ENCODE measurements at places on chromosomes 3 and 15. TPM values are rescaled to one million over a fixed set of nuclear protein-coding genes. Genes with fewer than 3 reads are reported as not detected.

DNA sequence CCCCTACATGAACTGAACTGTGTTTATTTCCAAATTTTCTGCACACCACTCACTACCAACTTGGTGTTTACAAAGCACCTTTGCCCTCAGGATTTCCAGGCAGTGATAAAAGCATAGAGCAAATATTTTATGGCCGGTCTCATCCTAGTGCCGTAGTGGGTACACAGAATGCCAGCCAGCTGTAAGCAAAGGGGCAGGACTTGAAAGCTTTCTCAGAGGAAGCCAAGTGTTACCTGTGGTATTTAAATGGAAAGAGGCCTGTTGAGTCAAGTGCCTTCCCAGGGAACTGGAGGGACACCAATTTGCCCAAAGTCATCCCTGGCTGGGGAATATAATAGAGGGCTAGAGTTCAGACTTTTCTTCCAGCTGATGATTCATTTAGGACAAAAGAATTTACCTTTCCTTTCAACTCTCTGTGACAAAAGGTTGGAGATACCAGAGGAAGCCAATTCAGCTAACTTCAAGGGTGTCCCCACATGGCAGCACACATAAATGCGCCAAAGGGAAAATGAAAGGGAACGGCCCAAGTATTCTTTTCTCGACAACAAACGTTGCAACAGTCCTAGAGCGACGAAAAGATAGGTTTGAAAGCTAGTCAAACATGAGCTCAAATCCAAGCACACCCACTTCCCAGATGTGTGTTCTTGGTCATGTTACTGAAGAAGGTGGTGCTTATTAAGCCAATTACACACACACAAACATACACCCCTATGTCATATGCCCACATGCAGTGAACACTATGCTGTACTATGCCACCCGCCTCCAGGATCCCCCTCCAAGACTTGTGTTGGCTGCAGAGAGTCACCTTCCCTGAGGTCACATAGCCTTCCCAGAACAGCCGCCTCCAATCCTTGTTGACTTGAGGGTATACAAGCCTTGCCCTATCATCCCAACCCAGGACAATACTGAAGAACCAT lies 27.7 kb downstream of the MAGI1 start:
- DNase-seq: no peak

DNA sequence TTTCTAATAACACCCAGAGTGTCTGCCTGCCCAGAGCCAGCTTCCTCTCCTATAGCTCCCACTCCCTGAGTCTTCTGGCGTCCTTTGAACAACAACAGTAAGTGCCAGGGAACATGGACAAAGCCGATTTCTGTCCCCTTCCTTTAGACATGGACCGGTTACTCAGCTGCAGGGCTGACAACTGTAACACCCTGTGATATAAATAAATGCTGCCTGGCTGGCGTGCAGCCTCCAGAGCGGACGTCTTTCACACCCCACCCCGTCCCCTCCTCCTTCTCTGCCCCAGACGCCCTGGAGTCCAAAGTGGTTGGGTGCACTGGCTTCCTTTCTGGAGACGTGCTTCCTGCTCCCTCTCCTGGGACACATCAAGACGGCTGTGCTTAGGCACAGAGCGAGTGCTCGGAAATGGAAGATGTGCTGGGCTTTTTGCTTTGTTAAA lies 281.9 kb upstream of the LRRFIP2 start:
- no peak for DNase-seq

GRCh38 chr3:161177991-161178390 lies 43.1 kb upstream of the NMD3 start:
- no peak for DNase-seq

- DNase-seq: no peak
Observed at GRCh38 chr3:69748503-69748902, 9.2 kb downstream of the MITF start.

DNA sequence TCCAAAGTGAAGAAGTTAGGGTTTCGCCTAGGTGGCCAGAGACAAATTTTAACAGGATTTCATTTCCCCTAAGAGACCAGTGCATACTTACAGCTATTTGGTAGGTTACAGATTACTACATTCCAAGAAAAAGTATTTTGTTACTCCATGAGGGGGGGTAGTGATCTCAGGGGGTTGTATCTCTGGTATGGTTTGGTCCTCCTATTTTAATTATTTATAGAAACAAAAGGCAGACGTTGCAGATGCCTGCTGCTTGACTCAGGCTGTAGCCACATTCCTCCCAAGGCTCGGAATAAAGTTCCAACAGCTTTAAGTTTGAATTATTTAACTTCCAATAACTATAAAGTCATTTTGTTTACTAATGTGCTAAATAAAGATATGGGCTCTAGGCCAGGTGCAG lies 1.3 kb upstream of the TRIM59 start:
- no peak for DNase-seq

DNA sequence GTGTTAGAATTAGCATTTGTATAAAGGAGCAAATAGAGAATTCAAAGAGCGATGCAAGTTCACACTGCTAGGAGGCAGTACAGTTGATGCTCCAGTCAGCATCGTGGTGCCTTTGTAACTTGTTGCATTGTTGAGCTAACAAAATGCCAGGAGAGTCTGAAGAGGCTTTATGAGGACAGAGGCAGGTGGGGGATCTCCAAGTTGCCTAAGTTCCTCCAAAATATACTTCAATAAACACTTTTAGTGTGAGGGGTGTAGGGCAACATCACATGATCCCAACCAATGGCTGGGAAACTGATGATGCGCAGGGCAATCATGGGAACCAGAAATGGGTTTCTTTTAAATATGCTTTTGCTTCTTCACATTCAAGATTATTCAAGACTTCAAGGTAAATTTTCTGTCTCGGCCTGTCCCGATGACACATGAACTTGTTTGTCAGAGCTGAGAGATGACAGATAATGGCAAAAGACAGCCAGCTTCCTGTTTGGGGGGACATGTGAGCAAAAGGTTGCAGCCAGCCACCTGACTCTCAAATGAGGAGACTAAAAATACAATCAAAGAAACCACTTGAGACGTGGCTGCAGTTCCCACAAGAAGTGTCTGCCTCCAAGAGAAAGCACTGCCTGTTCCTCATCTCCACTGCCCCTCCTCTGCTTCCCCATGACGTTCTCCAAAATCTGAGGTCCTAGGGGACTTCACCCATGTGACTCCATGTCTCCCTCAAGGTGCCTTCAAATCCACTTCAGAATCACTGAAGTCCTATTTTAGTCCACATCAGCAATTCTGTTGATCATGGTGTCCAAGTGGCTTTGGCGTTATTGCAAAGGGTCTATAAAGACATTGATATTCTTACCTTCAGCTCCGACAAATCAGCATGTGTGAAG lies 39.3 kb downstream of the KLHL6 start:
- DNase-seq: peak; percentile 62

- DNase-seq: no peak
Observed at GRCh38 chr3:111592143-111592542, 3.0 kb downstream of the ZBED2 start.

DNA sequence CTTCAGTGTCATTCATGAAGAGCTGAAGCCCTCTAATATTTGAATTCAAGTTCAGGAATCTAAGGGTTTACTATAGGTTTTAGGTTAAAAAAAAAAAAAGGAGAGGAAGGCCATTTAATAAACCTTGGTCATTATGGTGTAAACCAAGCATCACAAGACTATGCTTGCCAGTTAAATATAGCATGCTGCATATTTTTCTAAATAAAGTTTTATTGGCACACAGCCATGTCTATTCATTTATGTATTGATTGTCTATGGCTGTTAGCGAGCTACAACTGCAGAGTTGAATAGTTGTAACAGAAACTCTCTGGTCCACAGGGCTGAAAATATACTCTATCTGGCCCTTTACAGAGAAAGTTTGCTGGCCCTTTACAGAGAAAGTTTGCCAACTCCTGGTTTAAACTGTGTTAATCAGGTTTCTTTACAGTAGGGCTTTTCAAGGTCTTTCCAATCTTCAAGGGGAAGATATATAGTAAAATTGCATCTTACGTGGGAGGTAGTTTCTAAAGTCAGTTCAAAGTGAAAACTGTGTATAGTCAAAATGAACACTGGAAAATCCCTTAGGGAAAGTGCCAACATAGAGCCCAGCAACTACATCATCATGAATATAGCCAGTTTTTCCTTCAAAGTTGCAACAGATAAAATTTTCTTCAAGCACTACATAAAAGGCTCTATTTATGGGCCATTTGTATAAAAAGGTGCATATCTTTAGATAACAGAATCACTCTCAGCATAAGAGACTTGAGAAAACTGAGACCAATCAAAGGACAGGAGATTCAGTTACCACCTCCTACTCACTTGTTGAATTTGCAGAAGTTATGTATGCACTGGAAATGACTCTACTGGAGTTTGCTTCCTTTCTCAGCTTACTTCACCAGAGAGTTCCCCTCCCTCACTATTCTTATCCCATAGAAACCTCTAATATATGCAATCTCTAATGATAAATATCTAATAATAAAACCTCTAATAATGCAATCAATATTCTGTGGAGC lies 49.7 kb upstream of the FRMD4B start:
- DNase-seq: no peak

DNA sequence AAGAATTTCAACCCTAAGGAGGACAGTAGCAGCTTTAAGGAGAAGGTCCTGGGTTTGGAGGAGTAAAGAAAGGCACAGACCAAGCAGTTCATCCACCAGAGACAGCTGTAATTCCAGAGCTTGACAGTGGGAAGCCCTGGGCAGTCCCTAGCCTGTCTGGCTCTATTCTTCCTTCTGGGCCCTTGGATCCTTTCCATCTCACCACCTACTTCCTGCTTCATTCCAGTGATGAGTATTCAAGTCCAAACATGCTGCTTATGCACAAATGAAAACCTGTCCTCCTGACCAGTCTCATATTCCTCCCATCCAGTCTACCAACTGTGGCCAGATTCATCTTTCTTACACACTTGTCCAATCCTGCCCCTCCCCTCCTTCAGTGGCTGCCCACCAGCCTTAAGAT lies 171.4 kb downstream of the CNTN3 start:
- no peak for DNase-seq

GRCh38 chr3:50616003-50616769 lies 765 bp upstream of the MAPKAPK3 start:
- DNase-seq: peak; percentile 82

SLC25A36 gene
- 67.5 TPM for total RNA-seq

CLRN1 gene
- total RNA-seq: not detected

B3GALNT1 gene
- total RNA-seq: 2.7 TPM

GP5 gene
- total RNA-seq: 1.6 TPM

CYP1A1 gene
- 3.4 TPM for total RNA-seq

Measured in activated T-cell treated with anti-CD3 and anti-CD28 coated beads, Interleukin-2, amount 50 U/mL, for 72 hours (primary cell).